ENCODE measurements at places on chromosomes 4 and X. TPM values are rescaled to one million over a fixed set of nuclear protein-coding genes. Genes with fewer than 3 reads are reported as not detected.

Gene WNK3
- total RNA-seq = 37.1 TPM

GRCh38 chr4:184014301-184014700, 109.2 kb downstream of the STOX2 start:
- no peak for DNase-seq
- no peaks in the 10 kb centered on the region for H3K4me1 ChIP-seq
- no peaks in the 10 kb centered on the region for H3K27me3 ChIP-seq

- H3K4me3 ChIP-seq = no peak overlapping the region
- no peak for DNase-seq
- H3K4me1 ChIP-seq = no peaks in the 10 kb centered on the region
- H3K27ac ChIP-seq = no peak overlapping the region
- H3K36me3 ChIP-seq = no peaks in the 10 kb centered on the region
Measured at GRCh38 chrX:130676861-130677260, 226.1 kb downstream of the ENOX2 start.

Gene F8
- total RNA-seq = 2.3 TPM

GRCh38 chr4:149595500-149595899, 220.1 kb downstream of the IQCM start:
- no peak for DNase-seq
- no peak overlapping the region for H3K4me3 ChIP-seq
- H3K27ac ChIP-seq = no peak overlapping the region
- H3K4me1 ChIP-seq = no peaks in the 10 kb centered on the region
- no peaks in the 10 kb centered on the region for H3K36me3 ChIP-seq

Gene PHEX
- total RNA-seq = 0.15 TPM

Gene CXCL1
- 0.69 TPM for total RNA-seq

- no peak overlapping the region for H3K27ac ChIP-seq
- DNase-seq = no peak
- H3K4me3 ChIP-seq = peak overlapping the region; percentile 93
- H3K4me1 ChIP-seq = peaks cover 3% of the 10 kb centered on the region
- H3K36me3 ChIP-seq = no peaks in the 10 kb centered on the region
- no peaks in the 10 kb centered on the region for H3K27me3 ChIP-seq
Measured at GRCh38 chr4:70903291-70903603, 1.1 kb downstream of the MOB1B start.

Gene RHOXF2
- total RNA-seq = not detected

Gene HSFX3
- not detected for total RNA-seq

Gene FAM149A
- total RNA-seq = 7.5 TPM

DNA sequence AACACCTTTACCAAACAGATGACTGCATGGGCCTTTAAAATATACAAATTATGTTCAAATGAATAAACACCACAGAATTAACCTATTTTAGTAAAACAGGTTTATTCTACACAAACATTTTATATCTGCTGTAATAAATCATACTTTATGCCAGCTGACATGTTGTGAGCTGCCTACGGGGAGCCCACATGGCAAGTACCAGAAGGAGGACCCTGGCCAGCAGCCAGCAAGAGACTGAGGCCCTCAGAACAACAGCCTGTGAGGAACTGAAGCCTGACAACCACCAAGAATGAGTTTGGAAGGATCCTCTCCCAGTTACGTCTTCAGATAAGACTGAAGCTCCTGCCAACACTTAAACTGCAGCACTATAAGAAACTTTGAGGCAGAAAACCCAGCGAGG, 377.0 kb downstream of the PDGFC start:
- no peak for DNase-seq
- H3K4me3 ChIP-seq = no peak overlapping the region
- H3K27me3 ChIP-seq = no peaks in the 10 kb centered on the region
- no peak overlapping the region for H3K27ac ChIP-seq

Gene TBC1D19
- total RNA-seq = 3.5 TPM

DNA sequence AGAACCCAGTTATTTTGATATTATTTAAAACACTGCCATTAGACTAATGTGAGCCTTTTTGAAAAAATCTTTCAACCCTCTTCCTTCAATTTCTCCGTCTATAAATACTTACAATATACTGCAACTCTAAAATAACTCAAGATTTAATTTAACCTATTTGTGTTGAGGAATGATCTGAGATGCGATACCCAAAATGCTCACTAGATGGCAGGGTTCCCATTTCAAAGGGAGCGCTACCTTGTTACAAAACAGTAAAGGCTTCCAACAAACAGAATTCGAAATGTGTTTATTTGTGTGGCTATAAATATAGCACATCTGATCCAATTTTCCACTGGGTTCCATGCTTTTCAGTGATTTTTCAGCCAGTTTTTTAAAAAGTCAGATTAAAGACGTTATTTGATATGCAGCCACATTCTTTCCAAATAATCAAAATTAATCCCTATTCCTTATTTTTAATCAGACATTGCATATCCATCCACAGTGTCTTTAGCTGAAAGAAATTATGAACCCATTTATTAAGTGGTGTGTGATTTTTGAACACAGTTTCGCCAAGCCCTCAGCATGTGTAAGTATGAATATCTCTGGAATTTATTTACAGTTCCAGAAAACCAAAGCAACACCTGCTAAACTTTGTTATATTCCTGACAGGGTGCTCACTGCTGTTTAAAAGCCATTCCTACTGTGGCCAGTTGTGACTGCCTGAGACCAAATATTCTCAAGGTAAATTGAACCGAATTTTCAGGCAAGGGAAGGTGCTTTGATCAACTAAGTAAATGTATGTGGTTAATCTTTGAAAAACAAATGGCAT, 668.0 kb upstream of the LCORL start:
- H3K4me1 ChIP-seq = peaks cover 16% of the 10 kb centered on the region
- no peak overlapping the region for H3K4me3 ChIP-seq
- H3K27ac ChIP-seq = no peak overlapping the region
- no peaks in the 10 kb centered on the region for H3K27me3 ChIP-seq
- peak; percentile 82 for DNase-seq

GRCh38 chr4:35125995-35126712, 1118.2 kb downstream of the ARAP2 start:
- DNase-seq = no peak
- H3K27me3 ChIP-seq = no peaks in the 10 kb centered on the region
- no peak overlapping the region for H3K27ac ChIP-seq
- no peaks in the 10 kb centered on the region for H3K36me3 ChIP-seq
- no peak overlapping the region for H3K4me3 ChIP-seq

Gene ITIH6
- not detected for total RNA-seq
